CD4-positive, alpha-beta T cell treated with Interleukin-10 for 1 hour (primary cell): ENCODE measurements at places on chromosomes 2 and 18.

GRCh38 chr2:195674491-195675221 is 17.6 kb downstream of the SLC39A10 start:
- DNase-seq: no peak

GRCh38 chr2:217703999-217704398 is 298.8 kb downstream of the TNS1 start:
- DNase-seq: no peak

DNA sequence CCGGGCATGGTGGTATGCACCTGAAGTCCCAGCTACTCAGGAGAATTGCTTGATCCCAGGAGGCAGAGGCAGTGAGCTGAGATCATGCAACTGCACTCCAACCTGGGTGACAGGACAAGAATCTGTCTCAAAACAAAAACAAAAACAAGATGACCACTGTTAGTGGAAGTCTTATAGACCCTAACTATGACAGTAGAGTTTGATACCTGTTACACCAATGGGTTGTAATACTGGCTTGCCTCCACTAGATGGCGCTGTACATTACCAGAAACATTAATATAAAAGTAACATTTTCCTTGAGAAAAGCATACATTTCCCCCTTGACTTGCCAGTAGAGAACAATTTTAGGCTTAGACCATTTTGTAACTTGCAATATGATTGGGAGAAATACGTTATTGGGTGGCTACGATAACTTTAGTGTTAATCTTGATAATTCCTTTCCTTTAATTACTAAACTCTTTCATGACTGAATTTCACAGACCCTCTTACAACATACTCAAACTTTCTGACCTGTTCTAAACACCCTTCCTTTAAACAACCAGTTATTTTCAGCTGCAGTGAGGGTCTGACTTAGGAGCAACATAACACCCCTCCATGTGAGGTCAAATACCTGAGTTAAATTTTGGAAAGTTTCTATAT is 19.5 kb downstream of the SLC25A52 start:
- peak; percentile 58 for DNase-seq

- DNase-seq: peak; percentile 34
Measured at GRCh38 chr2:186590759-186591505, 1.1 kb downstream of the ITGAV start.

DNA sequence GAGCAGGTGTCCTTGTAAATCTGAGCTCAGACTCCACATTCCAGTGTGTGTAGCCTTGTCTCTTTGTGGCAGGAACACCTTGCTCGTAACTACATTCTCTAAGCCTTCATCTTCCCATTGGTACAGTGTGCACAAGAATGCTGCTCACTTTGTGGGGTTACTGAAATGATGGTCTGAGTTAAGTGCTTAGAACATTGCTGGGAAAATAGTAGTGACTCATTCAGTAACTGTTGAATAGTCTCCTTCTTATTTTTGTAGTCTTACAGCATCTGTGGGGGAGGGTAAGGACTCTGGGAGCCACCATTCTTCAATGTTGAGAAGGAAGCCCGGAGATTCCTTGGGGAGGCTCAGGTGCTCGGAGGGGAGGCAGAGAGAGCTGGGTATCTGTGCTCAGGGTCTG is 236.0 kb upstream of the HDAC4 start:
- no peak for DNase-seq

GRCh38 chr18:54878659-54879358 is 50.5 kb downstream of the RAB27B start:
- no peak for DNase-seq

DNA sequence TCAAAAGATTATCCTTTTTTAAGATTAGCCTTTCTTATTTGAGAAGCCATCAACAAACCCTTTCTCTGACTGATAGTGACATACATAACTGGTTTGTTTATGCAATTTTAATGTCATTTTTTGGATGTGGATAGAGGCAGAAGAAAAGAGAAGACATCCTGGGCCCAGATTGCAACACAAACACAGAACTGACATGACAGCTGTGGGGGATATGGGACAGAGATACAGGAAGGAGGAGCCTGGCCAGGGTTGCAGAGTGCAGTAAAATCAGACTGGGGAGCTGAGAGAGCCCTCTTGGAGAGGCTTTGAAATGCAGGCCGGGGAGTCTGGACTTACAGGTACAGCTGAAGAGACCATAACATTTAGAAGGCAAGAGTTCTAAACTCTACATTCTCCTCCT is 65.1 kb downstream of the SIGLEC15 start:
- DNase-seq: no peak

GRCh38 chr18:48481092-48481491 is 57.7 kb upstream of the CTIF start:
- DNase-seq: no peak

DNA sequence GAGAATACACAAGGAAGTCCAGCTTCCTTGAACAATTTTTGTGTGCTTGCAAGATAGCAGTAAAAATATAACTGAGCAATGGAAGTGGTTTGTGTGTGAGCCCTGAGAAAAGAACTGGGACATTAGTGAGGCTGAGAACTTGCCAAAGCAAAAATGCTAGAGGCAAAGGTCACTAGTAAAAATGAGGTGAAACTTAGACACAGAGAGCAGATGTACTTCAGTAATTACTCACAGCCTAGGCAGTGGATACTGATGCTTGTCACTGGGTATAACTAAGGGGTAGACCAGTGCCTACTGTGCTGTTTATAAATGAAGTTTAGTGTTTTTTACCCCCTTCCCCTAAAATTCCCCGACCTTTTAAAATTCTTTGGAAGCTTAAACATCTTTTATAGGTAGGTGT is 450.1 kb downstream of the LPIN1 start:
- DNase-seq: no peak

DNA sequence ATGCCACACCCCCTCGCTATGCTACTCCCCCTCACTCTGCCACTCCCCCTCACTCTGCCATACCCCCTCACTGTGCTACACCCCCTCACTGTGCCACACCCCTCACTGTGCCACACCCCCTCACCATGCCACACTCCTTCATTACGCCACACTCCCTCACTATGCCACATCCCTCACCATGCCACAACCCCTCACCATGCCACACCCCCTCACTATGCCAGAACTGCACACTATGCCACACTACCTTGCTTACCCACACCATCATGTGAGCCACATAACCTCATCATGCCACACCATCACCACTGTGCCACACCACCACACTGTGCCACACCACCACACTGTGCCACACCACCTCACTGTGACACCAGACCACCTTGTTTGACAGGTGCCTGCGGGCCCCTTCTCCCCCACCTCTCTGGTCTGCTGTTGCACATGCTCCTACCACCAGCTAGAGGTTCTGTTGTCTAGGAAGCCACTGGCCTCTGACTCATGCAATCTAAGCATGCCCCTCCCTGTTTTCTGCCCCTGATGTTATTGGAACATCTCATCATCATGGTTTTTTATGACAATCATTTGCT is 22.0 kb downstream of the MARCHF4 start:
- peak; percentile 47 for DNase-seq

- DNase-seq: no peak
Measured at GRCh38 chr2:65353046-65353445, 79.4 kb downstream of the SPRED2 start.

DNA sequence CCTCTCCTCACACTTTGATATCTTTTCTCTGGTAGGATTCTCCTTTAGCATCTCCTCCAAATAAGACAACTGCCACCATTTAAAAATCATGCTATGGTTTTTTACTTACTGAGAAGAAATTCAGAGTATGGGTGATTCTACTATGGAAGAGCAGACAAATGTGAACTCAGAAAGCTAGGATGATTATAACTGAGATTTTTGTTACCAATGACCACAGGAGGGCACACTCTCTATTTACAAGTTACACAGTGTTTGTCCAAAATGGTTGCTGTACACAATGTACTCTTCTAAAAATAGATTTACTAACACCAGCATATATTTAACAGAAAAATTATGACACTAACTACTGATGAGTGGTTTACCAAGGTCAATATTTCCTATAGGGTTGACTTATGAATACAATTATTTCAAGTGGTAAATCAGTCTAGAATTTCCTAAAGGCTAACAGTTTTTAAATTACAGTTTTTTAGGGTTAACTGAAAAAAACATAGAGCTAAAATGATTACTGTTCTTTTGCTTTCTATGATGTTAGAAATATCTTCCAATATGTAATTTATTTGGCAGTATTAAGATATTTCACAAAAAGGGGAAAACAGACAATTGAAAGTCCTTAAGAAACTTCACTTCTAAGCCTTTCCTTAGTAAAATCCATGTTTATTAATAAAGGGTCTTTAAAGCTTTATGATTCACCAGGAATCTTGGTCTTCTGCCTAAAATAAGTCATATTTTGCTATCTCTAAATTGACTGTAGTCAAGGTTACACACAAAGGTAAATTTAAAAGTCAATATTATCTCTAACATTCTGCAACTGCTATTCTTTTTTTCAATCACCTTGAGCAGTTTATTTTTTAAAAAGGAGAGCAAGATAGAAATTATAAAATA is 57.2 kb downstream of the MAP4K3 start:
- peak; percentile 34 for DNase-seq

DNA sequence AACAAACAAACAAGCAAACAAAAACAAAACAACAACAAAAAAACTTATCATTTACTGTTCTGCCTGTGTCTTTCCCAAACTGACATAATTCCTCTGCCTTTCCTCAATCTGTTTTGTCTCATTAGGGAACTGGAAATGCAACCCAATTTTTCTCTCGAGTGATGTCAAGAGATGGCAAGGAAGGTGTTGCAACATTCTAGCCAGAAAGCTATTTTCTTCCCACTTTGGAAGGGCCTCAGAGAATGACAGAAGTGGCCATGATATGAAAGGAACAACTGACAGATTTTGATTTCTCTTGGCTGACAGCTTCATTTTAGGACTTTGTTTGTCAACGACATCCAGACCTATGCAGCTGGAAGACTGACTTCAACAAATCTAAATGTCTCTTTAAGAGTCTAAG is 24.7 kb downstream of the RND3 start:
- DNase-seq: no peak

DNA sequence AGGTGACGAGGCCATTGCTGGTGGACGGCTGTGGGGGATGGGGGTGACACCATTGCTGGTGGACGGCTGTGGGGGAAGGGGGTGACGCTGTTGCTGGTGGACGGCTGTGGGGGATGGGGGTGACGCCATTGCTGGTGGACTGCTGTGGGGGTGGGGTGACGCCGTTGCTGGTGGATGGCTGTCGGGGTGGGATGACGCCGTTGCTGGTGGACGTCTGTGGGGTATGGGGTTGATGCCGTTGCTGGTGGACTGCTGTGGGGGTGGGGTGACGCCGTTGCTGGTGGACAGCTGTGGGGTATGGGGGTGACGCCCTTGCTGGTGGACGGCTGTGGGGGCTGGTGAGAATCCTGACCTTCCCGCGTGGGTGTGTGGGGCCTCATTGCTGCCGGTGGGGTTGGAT is 47.1 kb downstream of the CTDP1 start:
- DNase-seq: no peak

DNA sequence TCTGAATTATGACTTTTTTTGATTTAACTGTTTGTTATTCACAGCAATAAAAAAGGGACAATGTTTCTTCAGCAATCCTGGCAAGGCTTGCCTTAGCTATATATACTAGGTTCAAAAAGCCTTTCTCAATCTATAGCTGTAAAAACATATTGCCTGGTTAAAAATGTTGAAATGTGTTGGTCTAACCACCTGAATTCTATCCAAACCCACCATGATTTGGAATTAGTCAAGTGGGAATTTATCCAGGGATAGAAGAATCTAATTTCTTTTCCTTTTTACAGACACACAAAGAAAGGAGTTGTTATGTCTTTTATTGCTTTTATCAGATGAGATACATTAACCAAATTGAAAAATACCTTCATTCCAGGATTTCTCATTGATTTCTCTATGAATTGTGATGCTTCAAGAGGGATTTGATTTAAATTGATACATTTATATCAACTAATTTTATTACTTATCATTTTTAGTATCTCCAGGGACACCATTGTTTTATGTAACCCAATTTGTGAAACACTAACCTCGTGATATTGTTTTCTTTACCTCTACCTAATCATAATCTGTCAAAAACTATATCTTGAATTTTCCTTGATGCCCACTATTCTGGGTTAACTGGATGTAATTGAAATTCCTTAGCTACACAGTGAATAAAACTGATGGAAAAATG is 88.1 kb downstream of the LRP1B start:
- no peak for DNase-seq

GRCh38 chr2:6459138-6459537 is 406.6 kb downstream of the CMPK2 start:
- no peak for DNase-seq

DNA sequence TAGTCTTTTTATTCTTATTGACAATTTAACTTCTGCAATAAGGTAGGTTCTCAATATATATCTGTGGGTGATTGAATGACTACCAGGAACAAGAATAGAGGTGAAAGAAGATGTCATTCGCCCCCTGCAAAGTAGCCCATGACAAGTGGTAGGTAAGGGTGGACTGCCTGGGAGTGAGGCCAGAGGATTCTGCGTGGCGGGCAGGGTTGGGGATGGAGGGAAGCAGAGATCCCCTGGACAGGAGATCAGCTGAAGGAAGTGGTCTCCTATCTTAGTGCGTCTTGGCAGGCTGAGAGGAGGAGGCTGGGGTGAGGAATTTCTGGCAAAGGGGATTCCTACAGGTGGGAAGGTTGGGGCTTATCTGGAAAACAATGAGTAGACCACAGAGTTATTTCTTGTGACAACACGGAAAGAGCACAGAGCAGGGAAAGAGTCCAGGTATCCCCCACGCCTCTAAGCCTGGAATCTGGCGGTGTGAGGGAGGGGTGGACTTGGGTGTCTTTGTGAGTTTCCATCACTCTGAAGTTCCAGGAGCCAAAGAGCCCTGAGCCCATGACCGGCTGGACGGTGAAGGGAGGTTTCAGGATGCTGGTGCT is 21.5 kb upstream of the MYCN start:
- DNase-seq: no peak

DNA sequence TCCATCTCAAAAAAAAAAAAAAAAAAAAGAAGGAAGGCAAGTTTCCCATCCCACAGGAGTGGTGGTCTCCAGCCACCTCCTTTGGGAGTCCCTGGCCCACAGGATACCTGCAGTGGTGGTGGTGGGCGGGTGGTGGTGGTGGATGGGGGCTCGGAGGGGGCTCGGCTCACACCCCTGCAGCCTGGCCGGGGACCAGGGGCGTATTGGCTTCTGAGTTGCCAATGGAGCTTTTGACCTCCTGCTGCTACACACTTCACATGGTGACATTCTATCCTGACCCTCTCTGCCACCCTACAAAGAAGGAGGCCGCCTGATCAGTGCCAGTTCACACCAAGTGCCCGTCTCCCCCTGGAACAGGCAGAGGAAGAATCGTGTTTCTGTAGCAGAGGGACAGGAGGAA is 119.6 kb downstream of the NFATC1 start:
- DNase-seq: no peak

- no peak for DNase-seq
Measured at GRCh38 chr2:143289025-143289424, 159.8 kb downstream of the ARHGAP15 start.

- DNase-seq: no peak
Measured at GRCh38 chr18:49563130-49563540, 1.3 kb downstream of the LIPG start.

- DNase-seq: no peak
Measured at GRCh38 chr2:170391018-170391417, 213.1 kb downstream of the MYO3B start.

GRCh38 chr2:165584126-165584654 is 114.7 kb downstream of the CSRNP3 start:
- no peak for DNase-seq
